Neural progenitor cell (in vitro differentiated cells): ENCODE measurements at places on chromosomes 13 and 19.

DNA sequence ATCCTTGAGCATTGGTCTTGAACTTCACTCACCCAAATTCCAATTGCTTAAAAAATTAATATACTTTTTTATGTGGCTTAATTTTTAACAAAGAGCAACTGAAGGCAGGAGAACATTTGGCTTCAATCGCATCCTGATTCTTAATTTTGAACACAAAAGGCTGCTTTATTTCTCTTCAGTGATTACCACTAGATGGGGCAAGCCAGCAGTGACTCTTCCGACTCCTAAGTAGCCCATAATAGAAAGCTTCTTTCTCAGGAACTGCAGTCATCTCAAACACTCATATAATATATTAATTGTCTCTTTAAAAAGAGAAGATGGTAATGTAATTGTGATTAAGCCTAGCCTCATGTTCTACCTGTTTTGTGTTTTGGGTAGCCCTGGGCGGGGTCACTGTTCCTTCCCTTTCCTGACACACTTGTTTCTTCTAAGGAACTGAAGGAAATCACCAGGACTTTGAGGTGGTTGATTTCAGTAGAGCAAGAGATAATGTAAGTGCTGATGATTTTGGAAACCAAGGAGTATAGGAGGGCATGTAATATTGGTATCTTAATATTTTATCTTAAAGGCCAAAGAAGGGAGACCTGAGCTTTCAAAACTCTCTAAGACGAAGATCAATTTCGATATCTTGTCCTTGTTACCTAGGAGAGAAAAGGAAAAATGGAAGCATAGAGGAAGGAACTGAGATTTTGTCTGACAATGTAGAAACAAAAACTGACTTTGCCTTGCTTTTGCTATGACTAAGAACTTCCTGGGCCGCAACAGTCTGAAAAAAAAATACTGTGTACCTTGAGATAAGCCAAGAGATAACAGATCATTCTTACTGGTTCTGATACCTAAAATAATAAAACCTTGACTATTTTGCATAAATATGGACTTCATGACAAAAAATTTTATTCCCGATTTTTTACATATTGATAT lies 73.1 kb downstream of the TNFSF13B start:
- DNase-seq = peak; percentile 58

- peak; percentile 83 for DNase-seq
These were observed 109.8 kb downstream of the CACNA1A start for GRCh38 chr19:13396250-13397080.

DNA sequence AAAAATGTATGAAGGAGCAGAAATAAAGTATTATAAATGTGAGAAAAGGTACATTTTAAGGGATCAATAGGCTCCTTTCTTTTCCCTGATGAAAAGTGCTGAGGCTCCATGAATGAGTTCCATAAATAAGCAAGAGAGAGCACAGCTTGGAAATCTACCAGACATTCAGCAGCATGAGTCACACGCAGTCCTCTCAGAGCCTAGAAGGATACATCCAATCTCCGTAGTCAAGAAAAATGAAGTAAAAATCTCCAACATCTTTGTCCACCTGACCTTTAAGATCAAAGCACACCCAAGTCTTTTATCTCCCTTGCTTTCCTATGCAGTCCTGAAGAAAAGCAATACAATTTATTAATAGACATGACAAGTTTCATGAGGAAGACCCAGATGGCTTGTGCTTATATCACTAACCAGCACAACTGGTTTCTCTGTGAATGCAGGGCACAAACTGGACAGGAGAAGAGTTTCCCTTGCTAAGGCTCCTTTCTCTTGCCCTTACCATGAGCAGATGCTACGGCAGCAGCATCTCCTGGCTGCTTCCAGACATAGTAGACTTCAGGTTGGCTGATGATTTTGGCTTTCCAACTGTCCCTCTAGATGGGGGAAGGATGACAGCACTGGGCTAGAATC lies 730.8 kb downstream of the EFNB2 start:
- DNase-seq = no peak

DNA sequence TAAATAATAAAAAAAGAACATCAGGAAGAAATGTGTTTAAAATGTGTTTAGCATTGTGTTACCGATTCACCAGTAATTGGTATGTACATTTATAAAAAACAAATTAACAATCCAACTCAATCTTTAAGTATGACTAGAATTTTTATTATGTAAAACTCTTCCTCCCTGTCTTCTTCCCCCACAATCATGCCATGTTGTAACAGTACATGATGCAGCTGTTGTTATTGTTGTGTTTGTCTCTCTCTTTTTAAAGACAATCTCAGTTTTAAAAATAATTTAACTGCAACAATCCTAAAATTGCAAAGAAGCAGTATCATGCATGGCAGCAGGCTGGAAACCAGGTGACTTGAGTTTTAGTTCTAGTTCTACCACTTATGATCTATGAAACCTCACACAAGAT lies 180.2 kb downstream of the RGCC start:
- DNase-seq = no peak

DNA sequence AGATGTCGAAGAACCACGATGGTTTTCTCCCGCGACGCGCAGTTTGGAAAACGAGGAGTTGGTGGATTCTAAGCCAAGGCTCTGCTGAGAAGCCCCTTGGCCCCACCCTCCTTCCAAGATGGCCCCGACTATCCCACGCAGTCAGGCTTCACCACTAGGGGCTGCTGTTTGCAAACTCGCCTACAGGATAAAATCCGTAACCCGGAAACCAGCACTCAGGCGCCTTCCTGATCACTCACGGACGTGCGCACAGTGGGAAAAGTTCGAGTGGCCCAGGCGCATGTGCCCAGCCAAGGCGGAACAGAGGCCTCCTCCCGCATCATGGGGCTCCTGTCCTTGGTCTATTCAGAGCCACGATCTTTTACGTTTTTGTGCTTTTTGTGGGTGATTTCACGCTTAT lies 19.2 kb upstream of the UQCR11 start:
- DNase-seq = peak; percentile 81

- no peak for DNase-seq
These were observed 738.3 kb upstream of the GPC6 start for GRCh38 chr13:92488249-92488852.

- no peak for DNase-seq
These were observed 67.7 kb downstream of the DACH1 start for GRCh38 chr13:71799324-71799723.

- no peak for DNase-seq
These were observed 77.5 kb downstream of the DLEU7 start for GRCh38 chr13:50766013-50766412.

GRCh38 chr13:23578411-23579071 lies 8.3 kb downstream of the TNFRSF19 start:
- peak; percentile 82 for DNase-seq

- no peak for DNase-seq
These were observed 151.4 kb downstream of the PDS5B start for GRCh38 chr13:32737679-32738078.

- no peak for DNase-seq
These were observed 1424.1 kb downstream of the SLITRK1 start for GRCh38 chr13:82458169-82458568.

DNA sequence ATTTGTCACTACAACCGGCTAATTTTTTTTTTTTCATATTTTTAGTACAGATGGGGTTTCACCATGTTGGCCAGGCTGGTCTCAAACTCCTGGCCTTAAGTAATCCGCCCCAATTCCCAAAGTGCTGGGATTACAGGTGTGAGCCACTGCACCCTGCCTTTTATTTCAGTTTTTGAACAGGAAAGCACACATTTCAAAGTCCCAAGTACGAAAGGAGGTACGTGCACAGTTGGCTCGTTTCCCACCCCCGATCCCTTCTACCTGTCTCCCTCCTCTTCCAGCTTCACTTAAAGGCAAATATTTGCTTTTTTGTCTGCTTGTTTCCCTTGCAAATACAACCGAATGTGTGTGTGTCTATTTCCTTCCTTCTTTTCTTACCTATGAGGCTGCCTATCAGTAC lies 30.5 kb downstream of the ZIC5 start:
- DNase-seq = no peak

DNA sequence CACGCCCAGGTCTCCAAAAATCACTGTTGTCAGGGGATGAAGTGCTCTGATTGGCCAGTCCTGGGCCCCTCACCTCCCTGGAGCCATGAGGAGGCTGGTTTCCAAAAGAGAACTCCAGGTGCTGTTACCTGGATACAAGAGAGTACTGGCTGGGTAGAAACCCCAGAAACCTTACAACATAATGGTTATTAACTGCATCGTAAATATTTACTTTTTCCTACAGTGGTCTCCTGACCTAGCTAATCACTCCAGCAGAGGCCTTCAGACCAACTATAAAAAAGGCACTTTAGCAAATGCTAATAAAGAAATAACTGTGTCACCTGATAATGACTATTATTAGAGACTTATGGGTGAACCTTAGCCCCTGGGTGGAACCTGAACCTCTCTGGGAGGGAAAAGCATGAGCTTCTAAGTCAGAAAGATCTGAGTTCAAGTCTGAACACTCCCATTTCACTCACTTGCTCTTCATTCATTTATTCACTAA lies 1.5 kb upstream of the IGSF23 start:
- DNase-seq = no peak

- DNase-seq = peak; percentile 76
These were observed 1.0 kb downstream of the SCN1B start for GRCh38 chr19:35031072-35031881.

DNA sequence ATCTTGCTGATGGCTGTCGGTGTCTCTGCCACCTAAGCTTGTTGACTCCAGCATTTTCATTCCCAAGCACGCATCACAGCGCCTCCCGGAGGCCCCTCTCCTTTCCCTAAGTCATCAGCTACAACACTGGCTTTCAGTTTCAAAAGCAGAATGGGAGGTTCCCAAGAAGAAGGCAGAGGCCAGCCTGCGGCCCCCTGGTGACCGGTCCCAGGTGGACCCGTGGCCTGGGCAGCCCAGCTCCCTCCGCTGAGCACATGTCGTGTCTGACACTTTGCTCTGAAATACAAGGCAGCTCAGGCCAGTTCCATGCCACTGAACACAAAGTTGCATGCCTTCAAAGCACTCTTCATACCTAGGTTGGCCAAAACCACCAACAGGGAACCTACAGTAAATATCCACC lies 8.5 kb downstream of the MLLT1 start:
- DNase-seq = no peak

GRCh38 chr13:83929157-83929556 lies 46.9 kb upstream of the SLITRK1 start:
- DNase-seq = no peak

GRCh38 chr13:98890186-98890585 lies 87.7 kb downstream of the DOCK9 start:
- no peak for DNase-seq

DNA sequence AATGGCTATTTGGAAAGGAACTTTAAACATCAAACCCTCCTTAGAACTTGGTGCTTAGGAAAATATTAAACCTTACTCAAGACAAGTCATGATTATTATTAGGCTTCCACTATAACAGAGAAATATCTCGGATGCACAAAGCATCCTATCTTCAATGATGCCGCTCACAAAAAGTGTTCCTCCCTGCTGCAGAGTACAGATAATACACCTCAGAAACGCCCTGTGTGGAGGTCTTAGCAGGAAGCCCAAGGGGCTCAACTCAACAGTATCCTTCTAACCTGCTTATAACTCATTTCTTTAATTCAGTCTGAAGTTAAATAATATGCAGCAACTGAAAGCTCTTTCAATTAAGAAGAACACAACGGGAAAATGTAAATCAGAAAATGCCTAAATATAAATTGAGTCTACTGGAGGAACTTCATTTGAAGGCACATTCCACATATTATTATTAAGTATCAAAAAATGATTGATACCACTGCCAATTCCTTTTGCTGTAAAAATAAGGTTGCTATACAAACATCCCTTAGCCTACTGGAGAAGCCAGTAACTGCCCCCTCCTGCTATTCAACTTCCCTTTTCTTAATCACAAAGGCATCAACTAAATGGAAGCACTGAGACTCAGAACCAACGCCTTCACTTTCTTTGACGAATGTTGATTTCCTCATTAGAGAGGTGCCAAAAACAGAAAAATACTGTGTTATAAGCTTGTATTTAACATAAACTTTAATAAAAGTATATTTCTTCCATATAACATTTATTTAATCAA lies 12.0 kb downstream of the ELF1 start:
- peak; percentile 34 for DNase-seq
